ENCODE measurements at places on chromosomes 6 and 20.

- no peak for DNase-seq
Measured at GRCh38 chr6:37987018-37987417, 167.5 kb downstream of the ZFAND3 start.

DNA sequence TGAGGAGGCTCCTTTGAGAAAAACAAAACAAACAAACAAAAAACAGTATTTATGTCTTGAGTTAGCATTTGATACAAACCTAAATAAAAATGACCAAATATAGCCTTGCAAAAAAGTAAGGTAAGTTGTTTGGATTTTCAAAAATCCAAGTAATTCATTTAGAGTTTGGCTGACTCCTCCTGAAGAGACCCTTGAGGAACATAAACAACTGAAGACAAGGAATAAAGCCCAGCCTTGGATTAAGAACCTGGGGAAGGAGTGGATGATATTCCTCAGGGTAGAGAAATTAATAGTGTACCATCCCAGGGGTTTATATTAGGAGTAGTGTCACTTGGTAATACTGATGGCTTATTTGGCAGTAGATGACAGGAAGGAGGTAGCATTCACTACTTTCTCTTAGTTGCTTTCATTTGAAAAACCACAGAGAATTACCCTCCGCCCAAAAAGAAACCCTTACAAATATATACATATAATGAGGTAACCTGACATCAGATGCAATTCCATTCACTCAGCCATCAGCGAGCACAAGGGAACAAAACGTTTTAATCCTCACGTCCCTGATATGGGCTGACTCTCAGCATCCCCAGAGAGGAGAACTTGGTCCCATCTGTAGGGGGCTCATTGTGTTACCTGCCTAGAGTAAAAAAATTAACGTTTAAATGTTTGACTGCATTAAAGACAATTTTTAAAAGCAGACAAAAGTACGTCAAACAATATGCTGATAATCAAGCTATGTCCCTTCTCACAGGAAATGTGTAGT lies 57.0 kb downstream of the SOBP start:
- DNase-seq: no peak

DNA sequence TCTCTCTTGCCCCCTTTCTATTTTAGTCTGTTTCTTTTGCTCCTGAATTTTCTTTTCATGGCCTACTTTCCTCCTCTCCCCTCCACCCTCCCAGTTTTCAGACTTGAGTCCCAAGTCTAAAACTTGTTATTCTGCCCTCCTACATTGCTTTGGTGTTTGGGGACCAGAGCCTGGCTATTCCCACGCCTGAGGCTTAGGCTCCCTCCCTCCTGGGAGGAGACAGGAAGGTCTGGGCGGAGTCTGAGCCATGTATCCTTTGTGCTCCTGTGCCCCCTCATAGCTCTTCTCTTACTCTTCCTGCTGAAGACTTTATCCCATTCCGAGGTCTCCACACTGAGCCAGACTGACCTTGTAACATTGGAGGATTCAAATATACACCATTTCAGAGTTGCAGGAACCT lies 69.5 kb downstream of the DAAM2 start:
- DNase-seq: no peak

GRCh38 chr6:151290877-151291721 lies 51.3 kb downstream of the AKAP12 start:
- DNase-seq: no peak

DNA sequence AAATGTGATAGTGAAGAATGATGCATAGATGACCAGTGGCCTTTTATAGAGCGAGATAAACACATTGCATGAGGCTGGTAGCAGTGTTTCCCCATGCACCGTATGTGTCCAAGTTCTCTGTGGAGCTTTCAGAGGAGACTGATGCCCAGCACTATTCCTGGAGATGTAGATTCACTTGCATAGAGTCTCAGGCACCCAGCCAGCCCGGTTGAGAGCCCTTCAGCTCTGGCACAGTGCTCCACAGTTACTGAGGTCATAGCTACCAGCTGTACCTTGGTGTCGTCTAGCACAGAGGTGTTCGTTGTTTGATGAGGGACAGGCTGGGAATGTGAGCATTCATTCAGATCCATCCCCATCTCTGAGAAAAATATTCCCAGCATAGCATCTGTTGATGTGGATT lies 328.9 kb downstream of the FARS2 start:
- peak; percentile 11 for DNase-seq

- no peak for DNase-seq
Measured at GRCh38 chr20:47427746-47428145, 71.2 kb upstream of the ZMYND8 start.

GRCh38 chr6:37313723-37314486 lies 39.9 kb upstream of the RNF8 start:
- DNase-seq: no peak

GRCh38 chr20:18284805-18285533 lies 3.4 kb upstream of the ZNF133 start:
- DNase-seq: no peak

DNA sequence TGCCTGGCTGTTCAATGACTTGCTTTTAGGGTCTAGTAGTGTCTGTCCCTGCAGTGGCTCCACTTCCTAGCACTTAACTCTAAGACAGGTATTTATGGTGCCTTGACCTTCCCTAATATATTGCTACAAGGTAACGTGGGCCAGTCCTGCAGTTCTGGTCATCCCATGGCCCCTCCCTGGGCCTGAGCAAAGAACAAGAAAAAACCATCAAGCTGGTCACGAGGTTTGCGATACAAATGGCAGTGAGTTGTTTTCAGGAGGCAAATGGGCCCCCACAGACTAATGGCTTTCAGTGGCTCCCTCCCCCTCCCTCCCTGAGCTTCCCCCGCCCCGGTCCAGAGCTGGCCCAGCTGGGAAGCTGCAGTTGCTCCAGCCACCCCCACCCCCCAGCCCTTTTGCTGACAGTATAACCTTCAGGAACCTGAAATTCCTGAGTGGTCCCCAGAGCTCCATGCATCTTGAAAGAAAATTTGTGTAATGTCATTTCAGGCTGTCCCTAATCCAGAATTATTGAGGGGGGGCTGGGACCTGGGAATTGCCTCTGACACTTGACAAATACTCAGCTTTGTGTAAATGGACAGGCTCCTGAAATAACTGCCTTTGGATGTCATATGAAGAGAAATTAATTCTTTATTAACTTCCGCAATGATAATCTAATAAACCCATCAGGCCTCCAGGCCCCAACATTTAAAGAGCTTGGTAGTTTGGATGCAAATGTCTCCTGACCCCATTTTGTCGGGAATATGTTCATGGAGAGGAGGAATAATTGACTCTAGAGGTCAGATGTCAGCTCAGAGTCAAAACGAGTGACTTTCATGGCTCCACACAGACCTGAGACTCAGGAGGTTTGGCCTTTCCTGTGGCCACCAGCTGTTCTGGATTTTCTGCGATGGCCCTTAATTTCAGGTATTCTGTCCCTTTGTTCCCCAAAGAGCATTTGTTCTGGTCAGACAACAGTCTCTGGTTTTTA lies 153.2 kb upstream of the TOP1 start:
- DNase-seq: no peak

DNA sequence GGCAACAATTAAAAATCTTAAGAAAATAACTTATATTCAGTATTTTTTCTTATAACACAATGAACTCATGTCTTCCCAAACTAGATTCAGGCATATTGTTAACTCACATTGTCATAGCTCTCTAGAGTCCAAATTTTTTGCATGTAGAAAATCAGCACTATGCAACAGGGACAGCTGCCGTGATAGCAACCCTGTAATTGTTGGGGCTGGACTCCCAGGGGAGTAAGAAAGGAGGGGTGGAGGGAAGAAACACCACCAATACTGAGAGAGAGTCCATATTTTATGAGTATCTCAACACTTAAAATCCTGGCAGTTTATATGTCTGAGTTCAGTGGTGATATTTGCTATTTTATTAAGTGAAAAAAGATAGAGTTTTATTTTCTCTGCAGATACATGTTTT lies 89.6 kb upstream of the HS3ST5 start:
- peak; percentile 41 for DNase-seq

DNA sequence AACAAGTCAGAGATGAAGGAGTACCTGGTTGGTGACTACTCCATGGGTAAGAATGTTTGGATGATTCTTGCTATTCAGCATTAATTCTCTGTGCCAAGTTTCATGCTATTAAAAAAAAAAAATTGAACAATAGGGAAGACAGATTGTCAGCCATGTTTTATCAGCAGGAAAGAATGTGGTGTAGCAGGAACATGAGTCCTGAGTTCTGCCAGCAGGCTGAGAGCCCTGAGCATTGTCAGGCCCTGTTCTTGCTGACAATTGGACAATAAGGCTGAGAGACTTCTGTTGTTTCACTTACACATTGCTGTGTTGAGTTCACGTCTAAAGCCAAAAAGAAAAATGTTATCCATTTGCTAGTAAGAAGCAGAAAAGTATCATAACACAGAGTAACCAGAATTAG lies 70.4 kb upstream of the SMIM28 start:
- no peak for DNase-seq

GRCh38 chr6:132143258-132143657 lies 192.1 kb upstream of the CCN2 start:
- DNase-seq: no peak

DNA sequence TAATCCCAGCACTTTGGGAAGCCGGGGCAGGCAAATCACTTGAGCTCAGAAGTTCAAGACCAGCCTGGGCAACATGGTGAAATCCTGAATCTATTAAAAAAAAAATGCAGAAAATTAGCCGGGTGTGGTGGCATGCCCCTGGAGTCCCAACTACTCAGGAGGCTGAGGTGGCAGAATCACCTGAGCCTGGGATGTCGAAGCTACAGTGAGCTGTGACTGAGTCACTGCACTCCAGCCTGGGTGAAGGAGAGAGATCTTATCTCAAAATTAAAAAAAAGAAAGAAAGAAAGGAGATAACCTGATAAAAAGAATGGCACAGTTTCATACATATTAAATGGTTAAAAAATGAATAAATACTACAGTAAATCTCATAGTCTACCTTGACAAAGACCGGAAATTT lies 123.6 kb upstream of the TNFAIP3 start:
- DNase-seq: no peak

DNA sequence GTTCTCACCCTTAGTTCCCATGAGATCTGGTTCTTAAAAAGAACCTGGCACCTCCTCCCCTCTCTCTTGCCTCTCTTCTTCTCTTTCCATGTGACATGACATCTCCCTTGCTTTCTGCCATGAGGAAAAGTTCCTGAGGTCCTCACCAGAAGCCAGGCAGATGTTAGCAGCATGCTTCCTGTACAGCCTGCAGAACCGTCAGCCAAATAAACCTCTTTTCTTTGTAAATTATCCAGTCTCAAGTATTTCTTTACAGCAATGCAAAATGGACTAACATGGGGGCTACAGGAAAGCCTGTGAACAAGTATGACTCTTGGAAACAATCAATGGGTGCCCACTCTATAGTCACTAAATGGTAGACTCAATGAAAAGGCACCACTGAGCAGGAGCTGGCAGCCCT lies 34.5 kb downstream of the ADTRP start:
- DNase-seq: no peak

GRCh38 chr6:38131527-38131965 lies 312.0 kb downstream of the ZFAND3 start:
- DNase-seq: no peak

- DNase-seq: no peak
Measured at GRCh38 chr6:5181510-5182317, 79.0 kb downstream of the LYRM4 start.

DNA sequence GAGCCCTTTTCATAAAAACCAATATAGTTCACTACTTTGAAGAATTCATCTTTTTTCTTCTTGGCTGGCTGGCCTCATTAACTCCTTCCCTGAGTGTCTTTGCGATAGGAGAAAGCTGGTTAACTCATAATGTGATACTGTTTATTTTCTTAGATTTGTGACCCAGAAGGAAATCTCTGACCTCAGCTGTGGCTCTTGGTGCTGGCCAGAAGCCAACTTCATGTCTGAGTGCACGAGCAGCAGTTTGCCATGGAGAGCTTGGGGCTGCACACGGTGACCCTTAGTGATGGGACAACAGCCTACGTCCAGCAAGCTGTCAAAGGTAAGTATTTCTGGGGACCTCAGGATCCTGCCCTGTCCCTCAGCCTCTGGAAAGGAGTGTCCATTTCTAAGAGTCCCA lies 16.7 kb upstream of the DEF6 start:
- no peak for DNase-seq

DNA sequence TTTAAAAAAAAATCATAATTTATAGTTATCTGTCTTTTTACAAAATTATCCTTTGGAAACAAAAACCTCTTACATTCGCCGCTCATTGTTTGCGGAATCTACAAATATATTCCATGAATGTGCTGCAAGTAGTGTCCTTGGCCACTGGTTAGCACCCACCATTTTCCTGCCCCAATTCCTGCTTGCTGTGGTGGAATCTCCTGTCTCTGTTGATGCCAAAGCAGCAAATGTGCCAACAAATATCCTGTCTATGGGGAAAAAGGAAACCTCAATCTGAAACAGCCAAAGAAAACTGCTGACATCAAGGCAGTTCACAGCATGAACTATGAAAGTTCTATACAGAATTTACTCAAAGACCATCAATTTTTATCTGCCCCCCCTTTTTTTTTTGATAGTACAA lies 603.6 kb downstream of the COL12A1 start:
- DNase-seq: no peak

- peak; percentile 48 for DNase-seq
Measured at GRCh38 chr6:143634486-143634885, 43.3 kb upstream of the PHACTR2 start.

- no peak for DNase-seq
Measured at GRCh38 chr6:165222315-165223025, 86.9 kb downstream of the C6orf118 start.

DNA sequence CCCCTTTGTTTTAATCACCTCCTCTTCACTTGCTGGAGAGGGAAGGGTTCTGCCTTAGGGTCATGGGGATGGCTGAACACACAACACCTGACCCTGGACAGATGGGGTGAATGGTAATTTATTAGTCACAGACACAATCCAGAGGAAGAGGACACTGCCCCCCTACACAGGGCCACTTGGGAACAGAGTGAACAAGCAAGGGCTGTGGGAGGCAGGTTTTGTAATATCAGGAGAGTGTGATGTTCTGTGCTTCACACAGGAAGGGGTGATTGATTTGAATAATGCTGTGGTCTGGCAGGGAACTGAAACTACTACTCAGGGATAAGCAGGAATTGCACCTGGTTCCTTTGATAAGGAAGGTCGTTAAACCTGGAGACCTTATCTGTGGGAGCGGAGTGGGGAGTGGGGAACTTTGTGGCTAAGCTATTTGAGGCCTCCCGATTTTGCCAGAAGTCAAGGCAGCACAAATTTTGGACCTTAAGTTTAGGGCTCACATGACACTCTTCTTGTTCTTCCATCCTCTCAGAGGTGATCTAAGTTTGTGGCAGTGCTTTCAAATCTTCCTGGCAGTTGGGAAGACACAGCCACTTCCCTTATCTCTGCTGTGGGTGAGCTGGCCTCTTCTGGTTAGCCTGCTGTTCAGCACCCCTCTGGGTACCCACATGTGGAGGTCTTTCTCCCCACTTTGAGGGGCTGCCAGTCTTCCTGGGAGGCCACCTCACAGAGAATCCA lies 77.8 kb downstream of the CD164 start:
- no peak for DNase-seq

- no peak for DNase-seq
Measured at GRCh38 chr20:59873409-59873808, 60.0 kb downstream of the SYCP2 start.

- no peak for DNase-seq
Measured at GRCh38 chr6:79697430-79697829, 66.3 kb downstream of the SH3BGRL2 start.

- DNase-seq: no peak
Measured at GRCh38 chr6:1849691-1850090, 240.0 kb downstream of the FOXC1 start.

GRCh38 chr6:2429032-2429431 lies 183.6 kb upstream of the GMDS start:
- no peak for DNase-seq

GRCh38 chr20:25360631-25361286 lies 29.9 kb downstream of the ABHD12 start:
- no peak for DNase-seq

GRCh38 chr6:20757761-20758160 lies 223.5 kb downstream of the CDKAL1 start:
- DNase-seq: no peak

Measured in NCI-H1105 treated with DMSO at 0.1 percent for 48 hours (cell line).